ENCODE measurements at places on chromosomes 3 and 15. TPM values are rescaled to one million over a fixed set of nuclear protein-coding genes. Genes with fewer than 3 reads are reported as not detected.

The AP3B2 gene
- total RNA-seq, result 0.40 TPM

The PLSCR2 gene
- total RNA-seq, result not detected

The ABHD14A gene
- total RNA-seq, result 14.8 TPM

The GABRA5 gene
- total RNA-seq, result 81.1 TPM

The HESX1 gene
- total RNA-seq, result 0.23 TPM

The CD200 gene
- total RNA-seq, result not detected

The ANKRD34C gene
- not detected for total RNA-seq

The PTPRG gene
- 2.3 TPM for total RNA-seq

The RHOV gene
- 4.1 TPM for total RNA-seq

The TTC23 gene
- 11.0 TPM for total RNA-seq

The RYR3 gene
- 0.05 TPM for total RNA-seq

The TGM5 gene
- total RNA-seq, result not detected

The TEX55 gene
- total RNA-seq, result 0.03 TPM

The P2RY14 gene
- total RNA-seq, result not detected

The GRK7 gene
- not detected for total RNA-seq

The WNT5A gene
- 0.73 TPM for total RNA-seq

The CHRNB4 gene
- 0.88 TPM for total RNA-seq

The GNAT1 gene
- not detected for total RNA-seq

The SEC22A gene
- total RNA-seq, result 22.9 TPM

The A4GNT gene
- total RNA-seq, result not detected

The ANKUB1 gene
- not detected for total RNA-seq

The LINGO1 gene
- 12.4 TPM for total RNA-seq

The TXNRD3 gene
- total RNA-seq, result 6.0 TPM

The GOLGA6A gene
- 0.09 TPM for total RNA-seq

The ARNT2 gene
- 16.7 TPM for total RNA-seq

The EAF2 gene
- 2.2 TPM for total RNA-seq

The ITGB5 gene
- total RNA-seq, result 412 TPM

The ATP13A5 gene
- not detected for total RNA-seq

The EID1 gene
- 112 TPM for total RNA-seq

The UQCC5 gene
- 62.1 TPM for total RNA-seq

The CBLB gene
- 11.8 TPM for total RNA-seq

The IGSF10 gene
- total RNA-seq, result 0.78 TPM

The CFAP100 gene
- total RNA-seq, result not detected

The MEX3B gene
- total RNA-seq, result 4.3 TPM

The MRPL3 gene
- 109 TPM for total RNA-seq

The FETUB gene
- 0.05 TPM for total RNA-seq

The CHRM5 gene
- total RNA-seq, result 0.01 TPM

The MASP1 gene
- not detected for total RNA-seq

The PIF1 gene
- total RNA-seq, result 16.2 TPM

The POLG gene
- 46.7 TPM for total RNA-seq

The FEZF2 gene
- total RNA-seq, result not detected

The RTP3 gene
- total RNA-seq, result not detected
